Right renal cortex interstitium (tissue), 3 donors: ENCODE measurements at places on chromosomes 2 and 18. TPM values are rescaled to one million over a fixed set of nuclear protein-coding genes. Genes with fewer than 3 reads are reported as not detected.

The THSD7B gene
- 5.1 TPM for polyA plus RNA-seq

- no peak for DNase-seq
Measured at GRCh38 chr18:59951591-59951990, 51.8 kb downstream of the PMAIP1 start.

DNA sequence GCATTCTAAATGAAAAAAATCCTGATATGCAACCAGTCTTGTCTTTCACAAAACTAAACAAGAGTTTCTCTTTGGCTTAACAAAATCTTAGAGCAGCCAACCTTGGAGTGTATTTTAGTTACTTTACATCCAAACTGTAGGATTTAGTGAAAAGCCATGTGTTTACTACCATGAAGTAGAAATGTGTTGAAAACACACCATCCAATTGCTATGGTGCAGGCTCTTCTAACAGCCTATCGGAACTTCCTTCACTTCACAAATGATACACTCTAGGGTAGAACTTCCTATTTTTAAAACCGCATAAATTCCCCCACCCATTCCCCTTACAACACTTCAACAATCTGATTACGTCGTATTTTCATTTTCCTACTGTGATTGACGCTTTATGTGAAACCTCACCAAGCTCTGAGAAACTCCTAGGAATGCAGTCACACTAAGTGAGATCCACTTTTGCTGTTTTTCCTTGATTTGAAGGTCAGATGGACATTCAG lies 74.4 kb upstream of the MAP4K4 start:
- no peak for DNase-seq

GRCh38 chr2:34345030-34345429 lies 745.9 kb upstream of the FAM98A start:
- DNase-seq = no peak

DNA sequence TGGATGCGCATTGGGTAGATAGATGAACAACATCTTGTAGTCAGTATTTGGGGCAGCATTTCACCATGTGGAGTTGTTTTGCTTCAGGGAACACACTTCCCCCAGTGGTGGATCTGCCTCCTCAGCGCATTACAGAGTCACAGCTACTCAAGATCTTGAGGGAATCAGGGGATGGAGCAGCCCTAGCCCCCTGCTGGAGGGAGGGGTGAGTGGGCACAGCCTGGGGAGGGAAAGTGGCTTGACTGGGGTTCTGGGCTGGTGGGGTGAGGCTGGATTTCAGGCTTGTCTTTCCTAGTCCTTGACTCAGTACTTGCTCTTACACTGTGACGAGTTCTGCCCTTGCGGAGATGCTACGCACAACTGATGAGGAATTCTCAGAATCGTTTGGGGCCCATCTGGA lies 271.0 kb upstream of the HS6ST1 start:
- no peak for DNase-seq

DNA sequence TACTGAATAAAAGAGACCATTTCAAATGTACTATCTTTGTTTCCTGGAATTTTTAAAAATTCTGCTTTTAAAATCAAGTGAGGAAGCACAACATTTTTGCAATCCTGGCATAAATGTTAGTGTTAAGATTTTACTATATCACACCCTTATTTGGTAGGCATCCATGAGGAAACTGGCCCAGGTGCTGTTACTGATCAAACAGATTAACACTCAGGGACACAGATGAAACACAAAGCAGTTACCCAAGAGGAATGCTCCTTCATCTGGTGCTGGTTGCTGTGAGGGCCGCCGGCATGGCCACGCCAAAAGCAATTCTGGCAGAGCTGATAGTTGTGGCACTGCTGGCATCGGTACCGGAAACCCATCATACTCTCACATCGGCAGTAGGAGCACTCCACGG lies 96.8 kb downstream of the DTNB start:
- DNase-seq = no peak

DNA sequence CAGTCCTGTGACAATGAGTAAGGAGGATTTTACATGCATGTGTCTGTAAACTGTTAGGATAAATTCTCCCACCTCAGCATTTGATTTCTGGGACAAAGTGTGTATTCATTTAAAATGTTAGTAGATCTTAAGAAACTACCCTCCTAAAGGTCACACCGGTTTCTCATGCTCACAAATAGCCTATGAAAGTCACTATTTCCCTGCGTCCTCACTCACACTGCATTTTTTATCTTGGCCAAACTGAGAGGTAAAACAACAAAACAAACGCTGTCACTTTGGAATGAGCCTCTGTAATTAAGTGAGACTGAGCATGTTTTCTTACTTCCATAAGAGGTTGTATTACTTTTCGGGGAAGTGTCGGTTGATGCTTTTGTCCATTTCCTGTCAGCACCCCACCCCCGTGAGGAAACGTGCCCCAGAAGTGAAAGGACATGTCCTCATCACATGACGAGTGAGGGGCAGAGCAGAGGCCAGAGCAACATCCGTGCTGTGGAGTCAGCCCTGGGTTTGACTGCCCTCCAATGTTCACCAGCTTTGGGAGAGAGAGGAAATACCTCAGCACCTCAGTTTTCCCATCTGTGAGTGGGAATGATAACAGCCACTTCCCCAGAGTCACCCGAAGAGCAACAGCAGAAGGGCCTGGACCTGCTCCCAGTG lies 3.1 kb downstream of the GYPC start:
- DNase-seq = no peak

The ALPP gene
- polyA plus RNA-seq = 0.06 TPM

The DNER gene
- polyA plus RNA-seq = 67.7 TPM

GRCh38 chr2:85953476-85953875 lies 64.7 kb upstream of the ST3GAL5 start:
- no peak for DNase-seq

DNA sequence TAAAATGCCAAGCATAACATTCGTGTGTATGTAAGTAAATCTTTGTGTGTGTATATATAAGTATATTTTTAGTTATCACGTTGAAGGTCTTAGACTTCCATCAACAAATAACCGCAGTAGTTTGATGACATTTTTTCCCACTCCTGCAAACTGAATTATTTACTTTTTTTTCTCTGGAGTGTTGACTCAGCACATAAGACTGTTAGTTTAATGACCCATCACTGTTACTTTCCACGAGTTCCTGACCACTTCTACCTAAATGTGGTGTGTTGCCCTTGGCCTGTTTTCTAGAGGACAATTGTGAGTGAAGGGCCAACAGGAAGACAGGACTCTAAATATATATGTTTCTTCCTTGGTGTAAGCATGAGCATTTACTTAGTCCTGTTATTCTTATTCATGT lies 71.3 kb upstream of the TXNDC2 start:
- no peak for DNase-seq

The ASB3 gene
- 33.4 TPM for polyA plus RNA-seq

DNA sequence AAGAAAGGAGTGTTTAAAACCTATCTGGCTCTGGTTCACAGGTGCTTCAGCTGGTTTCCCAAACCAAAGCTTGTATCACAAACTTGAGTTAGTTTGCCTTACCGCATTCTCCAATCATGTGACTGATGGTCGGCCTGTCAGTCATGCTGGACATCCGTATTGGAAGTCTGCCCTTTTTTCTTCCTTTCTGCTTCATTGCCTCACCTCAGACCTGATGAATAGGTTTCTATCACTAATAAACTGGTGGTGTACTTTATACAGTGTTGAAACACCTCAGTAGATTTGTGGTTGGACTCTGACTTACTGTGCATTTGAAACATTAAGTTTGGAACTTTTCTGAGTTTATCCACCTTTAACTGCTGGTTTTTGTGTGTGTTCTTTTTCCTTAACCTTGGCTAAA lies 84.1 kb downstream of the R3HDM1 start:
- no peak for DNase-seq

DNA sequence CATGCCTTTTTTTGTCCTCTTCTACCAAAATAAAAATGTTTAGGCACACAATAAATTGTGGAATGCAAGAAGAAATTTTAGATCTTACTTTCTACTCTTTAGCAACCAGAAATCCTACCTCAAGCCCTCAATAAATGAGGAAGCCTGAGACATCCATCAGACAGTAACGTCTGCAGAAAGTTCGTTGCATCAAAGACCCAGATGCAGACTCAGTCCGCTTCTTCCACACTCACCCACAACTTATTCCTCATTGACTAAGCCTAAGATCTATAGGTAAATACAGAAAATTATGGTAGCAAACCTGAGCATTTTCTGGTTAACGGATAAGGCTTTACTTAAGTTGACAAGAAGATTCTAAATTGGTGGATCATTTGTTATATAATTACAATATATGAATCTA lies 579.4 kb upstream of the ID2 start:
- DNase-seq = no peak

The CACNB4 gene
- 7.4 TPM for polyA plus RNA-seq

The SPP2 gene
- not detected for polyA plus RNA-seq

DNA sequence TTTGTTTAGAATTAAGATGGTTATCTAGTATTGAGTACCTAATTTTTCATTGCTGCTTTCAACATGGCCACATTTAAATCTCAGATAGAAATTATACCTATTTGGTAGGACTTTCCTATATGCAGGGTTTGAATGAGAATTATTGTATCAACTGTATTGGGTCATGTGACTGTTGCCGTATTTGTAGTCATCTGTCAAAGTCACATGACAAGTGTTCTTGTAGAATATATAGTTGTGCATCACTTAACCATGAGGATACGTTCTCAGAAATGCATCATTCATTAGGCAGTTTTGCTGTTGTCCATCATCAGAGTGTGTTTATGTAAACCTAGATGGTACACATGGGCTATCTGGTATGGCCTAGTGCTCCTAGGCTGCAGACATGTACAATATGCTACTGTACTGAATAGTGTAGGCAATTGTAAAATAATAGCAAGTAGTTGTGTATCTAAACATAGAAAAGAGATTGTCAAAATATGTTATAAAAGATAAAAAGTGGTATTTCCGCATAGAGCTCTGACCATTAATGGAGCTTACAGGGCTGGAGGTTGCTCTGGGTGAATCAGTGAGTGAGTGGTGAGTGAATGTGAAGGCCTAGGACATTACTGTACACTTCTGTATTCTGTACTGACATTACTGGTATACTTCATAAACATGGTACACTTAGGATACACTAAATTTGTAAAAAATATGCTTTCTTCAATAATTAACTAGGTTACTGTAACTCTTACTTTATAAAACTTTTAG lies 123.7 kb downstream of the MAP4K4 start:
- no peak for DNase-seq

- no peak for DNase-seq
Measured at GRCh38 chr2:64910972-64911433, 78.2 kb upstream of the SLC1A4 start.

The VWC2L gene
- polyA plus RNA-seq = 0.07 TPM

The TDRD15 gene
- not detected for polyA plus RNA-seq

The CNTNAP5 gene
- not detected for polyA plus RNA-seq

DNA sequence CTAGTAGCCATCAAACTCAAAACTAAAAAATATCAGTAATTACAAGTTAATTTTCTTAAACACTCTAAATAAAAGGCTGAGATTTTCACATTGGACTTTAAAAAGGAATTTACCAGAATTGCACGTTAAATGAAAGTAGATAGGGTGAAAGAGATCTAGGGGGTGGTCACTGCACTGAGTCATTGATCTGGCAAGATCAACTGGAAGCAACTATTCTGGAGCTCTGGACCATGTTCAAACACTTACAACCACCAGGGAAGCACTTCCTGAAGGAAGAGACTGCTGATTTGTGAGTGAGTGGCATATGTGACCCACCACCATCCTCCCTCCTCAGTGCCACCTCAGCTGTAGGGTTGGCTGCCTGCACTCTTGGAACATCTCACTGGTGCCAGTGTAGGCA lies 111.8 kb downstream of the UGGT1 start:
- no peak for DNase-seq

- no peak for DNase-seq
Measured at GRCh38 chr2:111688482-111688881, 195.5 kb downstream of the ANAPC1 start.

The AQP4 gene
- polyA plus RNA-seq = 0.89 TPM

- no peak for DNase-seq
Measured at GRCh38 chr2:140770645-140771044, 1360.2 kb downstream of the LRP1B start.

GRCh38 chr2:219508971-219509779 lies 5.1 kb upstream of the ASIC4 start:
- no peak for DNase-seq

GRCh38 chr2:237592425-237592980 lies 2.0 kb upstream of the RAB17 start:
- DNase-seq = no peak

DNA sequence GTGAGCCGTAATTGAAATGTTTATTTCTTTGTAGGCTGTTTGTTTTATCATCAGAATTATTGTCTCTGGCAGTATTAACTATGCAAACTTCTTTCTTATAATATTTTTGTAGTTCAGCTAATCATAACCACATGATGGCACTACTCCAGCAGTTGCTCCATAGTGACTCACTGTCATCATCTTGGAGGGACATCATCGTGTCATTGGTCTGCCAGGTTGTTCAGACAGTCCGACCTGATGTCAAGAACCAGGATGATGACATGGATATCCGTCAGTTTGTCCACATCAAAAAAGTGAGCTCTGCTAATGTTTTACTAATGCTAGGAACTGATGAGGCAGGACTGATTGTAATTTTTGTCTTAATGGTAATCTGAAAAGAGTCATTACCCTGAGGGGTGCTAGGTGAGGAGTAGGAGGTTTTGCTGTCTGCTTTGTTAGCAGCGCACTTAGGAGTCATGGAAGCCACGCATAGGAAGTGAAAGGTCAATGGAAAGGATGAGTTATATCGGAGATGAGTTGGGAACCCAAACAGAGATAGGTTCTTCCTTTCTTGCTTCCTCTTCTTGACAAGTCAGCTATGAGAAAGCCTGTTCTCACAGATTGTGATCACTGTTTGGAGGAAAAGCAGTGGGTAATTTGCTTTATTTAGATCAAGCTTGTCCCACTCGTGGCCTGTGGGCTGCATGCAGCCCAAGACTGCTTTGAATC lies 49.2 kb downstream of the PIKFYVE start:
- DNase-seq = no peak

GRCh38 chr2:36360063-36360462 lies 4.5 kb downstream of the CRIM1 start:
- no peak for DNase-seq

GRCh38 chr2:56217106-56217505 lies 33.3 kb downstream of the CCDC85A start:
- DNase-seq = no peak

DNA sequence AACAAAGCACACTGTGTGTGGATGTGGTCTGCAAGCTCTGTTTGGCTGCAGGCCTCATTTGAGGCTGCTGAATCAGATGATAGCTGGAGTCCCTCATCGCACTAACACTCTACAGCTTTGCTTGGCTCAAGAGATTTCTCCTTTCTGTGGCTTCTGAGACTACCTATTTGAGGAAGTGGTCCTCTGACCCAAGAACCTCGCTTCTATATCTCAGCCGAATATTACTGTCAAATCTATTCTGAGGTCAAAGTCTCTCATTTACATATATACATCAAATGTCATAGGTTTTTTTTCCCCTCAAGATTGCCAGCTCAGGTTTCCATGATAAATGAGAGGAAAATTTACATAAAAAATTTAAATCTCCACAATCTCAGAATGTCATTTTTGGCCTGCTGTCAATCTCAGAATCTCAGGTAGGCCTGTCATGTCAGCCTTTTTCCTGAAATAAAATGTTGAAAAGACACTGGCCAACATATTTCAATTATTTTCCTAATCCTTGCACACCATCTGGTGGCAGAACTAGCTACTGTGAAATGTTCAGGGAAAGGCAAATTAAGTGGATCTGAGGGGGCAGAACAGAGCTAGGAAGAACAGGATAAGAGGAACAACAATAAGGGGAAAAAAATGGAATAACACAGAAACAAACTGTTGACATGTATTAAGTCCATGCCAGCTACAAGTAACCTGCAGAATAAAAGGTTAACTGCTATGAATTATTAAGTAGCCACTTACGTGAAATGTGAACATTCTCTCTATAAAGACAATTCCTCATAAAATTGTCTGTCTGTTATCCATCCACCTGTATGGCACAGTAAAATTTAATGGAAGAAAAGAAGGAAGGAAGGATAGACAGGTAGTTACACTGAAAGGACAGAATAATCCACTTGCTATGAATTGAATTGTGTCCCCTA lies 39.3 kb downstream of the AP1S3 start:
- DNase-seq = no peak

The SALL3 gene
- polyA plus RNA-seq = 8.7 TPM
